Activated T-cell treated with anti-CD3 and anti-CD28 coated beads, Interleukin-2, amount 50 U/mL, for 4 hours (primary cell): ENCODE measurements at places on chromosomes 2 and 18. TPM values are rescaled to one million over a fixed set of nuclear protein-coding genes. Genes with fewer than 3 reads are reported as not detected.

- DNase-seq, result no peak
These were observed 13.2 kb upstream of the SLC25A52 start for GRCh38 chr18:31773774-31774476.

GRCh38 chr2:53964987-53965687 lies 5.7 kb downstream of the PSME4 start:
- no peak for DNase-seq

GRCh38 chr2:172082105-172082943 lies 3.0 kb upstream of the DLX1 start:
- DNase-seq, result no peak

MOCOS gene
- 0.03 TPM for total RNA-seq

ESPNL gene
- total RNA-seq, result 0.14 TPM

GRCh38 chr2:148865512-148865911 lies 9.5 kb upstream of the KIF5C start:
- no peak for DNase-seq

DNA sequence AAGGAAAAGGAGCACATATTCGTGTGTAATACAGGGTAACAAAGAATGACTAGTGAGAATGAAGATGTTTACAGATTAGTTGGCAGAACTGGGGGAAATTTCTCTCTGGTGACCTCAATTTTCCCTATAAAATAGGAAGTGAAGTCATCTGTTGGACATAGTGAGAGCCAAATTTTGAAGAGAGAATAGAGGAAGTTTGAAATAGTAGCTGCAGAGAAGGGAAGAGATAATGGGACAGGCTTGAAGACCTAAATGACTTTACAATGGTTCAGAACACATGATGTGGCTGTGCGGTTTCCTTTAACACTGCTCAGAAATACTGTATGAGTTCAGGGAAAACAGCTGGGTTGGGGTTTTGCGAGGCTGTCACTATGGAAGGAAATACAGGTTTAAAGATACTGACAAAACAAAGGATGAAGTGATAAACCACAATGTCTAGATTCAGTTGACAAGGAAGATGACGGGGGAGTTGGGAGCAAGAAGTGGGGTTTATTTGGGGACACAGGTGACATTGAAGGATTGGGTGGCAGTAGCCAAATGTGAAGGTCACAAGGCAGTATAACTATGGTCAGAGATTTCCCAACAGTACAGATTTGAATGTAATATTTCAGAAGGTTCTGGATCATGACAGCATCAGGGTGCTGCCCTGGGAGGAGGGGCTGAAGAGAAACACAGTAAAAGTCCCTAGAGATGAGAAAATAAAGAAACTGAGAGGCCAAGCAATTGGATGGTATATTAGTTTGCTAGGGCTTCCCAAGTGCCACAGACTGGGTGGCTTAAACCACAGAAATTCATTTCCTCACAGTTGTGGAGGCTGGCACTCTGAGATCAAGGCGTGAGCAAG lies 82.6 kb upstream of the TANK start:
- peak; percentile 47 for DNase-seq

EGR4 gene
- total RNA-seq, result 1.1 TPM

- DNase-seq, result no peak
These were observed 1.9 kb downstream of the OTX1 start for GRCh38 chr2:63052411-63053080.

DNA sequence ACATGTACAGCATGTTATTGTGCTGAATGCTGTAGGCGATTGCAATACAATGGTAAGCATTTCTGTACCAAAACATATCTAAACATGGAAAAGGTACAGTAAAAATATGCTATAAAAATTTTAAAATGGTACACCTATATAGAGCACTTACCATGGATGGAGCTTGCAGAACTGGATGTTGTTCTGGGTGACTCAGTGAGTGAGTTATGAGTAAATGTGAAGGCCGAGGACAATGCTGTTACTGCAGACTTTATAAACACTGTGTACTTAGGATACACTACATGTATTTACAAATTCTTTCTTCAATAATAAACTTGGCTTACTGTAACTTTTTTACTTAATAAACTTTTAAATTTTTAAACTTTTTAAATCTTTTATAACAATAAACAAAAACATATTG lies 473.4 kb upstream of the UBE2E3 start:
- no peak for DNase-seq

DNA sequence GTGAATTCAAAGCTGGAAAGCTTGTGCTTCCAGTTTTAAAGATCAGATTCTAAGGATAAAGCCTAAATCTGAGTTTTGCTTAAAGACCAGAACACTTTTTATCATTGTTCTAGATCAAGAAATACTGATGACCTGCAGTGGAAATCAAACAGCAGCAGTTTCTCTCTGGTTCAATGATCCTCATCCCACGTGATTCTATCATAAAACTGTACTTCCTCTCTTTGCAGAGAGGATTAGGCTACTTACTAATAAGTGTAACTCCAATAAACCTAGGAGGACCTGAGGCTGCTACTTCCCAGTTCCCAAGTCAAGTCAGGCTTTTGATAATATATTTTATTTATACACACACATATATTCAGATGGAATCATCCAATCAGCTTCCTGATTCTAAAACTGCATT lies 81.9 kb downstream of the TCF4 start:
- no peak for DNase-seq

UCN gene
- 0.71 TPM for total RNA-seq

DNA sequence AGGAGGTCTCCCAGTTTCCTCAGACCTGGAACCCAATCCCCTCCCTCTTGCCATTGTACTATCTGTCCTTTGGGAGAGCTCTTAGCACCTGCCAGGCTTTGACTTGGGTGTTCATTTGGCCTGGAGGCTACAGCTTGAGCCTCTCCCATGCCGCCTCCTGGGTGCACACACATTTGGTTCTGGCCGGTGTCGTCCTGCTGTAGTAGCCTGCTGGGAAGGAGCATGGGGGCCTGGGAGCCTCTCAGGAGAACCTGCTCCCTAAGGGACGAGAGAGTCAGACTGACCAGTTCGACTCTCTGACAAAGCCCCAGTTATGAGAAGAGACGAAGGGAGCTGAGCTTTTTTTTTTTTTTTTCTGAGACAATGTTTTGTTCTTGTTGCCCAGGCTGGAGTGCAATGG lies 7.4 kb upstream of the SFTPB start:
- no peak for DNase-seq

PID1 gene
- total RNA-seq, result 0.19 TPM

DSC2 gene
- 0.11 TPM for total RNA-seq

DNA sequence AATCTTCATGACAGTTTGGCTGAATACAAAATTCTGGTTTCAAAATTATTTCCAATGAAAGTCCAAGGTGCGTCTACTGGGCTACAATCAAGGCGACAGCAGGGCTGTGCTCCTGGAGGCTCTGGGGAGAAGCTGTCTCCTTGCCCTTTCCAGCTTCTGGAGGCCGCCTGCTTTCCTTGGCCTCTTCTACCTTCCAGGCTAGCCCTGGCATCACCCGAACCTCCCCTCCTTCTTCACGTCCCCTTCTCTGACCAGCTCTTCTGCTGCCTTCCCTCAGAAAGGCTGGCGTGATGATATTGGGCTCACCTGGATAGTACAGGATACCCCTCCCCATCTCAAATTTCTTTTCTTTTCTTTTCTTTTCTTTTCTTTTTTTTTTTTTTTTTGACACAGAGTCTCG lies 115.5 kb downstream of the KCNF1 start:
- no peak for DNase-seq

DNA sequence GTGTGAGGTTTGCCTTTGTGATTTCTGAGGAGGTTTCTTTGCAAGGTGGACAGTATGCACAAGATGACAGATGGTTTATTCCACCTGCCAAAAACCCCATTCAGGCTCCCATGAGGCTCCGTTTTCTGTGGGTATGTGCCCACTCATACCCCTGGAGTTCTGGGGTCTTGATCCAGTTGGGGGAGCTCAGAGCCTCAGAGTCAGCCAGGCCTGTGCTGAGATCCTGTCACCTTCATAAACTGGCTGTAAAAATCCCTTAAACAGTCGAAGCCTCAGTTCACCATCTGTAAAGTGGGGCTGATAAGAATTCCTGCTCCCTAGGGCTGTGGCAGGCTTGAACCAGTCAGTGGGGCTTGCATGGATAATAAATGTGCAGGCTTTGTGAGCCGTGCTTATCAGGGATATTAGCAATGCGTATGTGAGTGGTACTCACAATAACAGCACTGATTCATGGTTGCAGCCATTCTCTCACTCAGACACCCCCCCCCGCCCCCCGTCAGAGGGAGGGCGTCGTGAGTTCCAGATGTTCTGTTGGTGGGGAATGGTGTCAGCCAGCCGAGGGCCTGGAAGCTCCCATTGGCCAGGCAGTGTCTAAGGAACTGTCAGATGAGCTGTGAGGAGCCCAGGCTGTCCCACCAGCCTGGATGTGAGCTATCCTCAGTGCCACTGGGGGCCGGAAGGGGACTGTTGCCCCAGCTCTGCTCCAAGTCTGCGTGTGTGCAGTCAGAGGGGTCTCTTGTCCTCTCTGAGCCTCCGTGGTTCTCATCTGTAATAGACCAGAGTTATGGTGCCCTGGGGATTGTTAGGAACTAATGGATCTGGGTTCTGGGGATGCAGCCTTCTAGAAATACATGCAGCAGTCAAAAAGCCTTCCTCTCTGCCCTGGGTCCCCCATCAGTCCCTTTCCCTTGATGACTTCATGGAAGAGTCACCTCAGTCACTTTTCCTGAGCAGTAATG lies 51.7 kb downstream of the KCNIP3 start:
- DNase-seq, result no peak

DNA sequence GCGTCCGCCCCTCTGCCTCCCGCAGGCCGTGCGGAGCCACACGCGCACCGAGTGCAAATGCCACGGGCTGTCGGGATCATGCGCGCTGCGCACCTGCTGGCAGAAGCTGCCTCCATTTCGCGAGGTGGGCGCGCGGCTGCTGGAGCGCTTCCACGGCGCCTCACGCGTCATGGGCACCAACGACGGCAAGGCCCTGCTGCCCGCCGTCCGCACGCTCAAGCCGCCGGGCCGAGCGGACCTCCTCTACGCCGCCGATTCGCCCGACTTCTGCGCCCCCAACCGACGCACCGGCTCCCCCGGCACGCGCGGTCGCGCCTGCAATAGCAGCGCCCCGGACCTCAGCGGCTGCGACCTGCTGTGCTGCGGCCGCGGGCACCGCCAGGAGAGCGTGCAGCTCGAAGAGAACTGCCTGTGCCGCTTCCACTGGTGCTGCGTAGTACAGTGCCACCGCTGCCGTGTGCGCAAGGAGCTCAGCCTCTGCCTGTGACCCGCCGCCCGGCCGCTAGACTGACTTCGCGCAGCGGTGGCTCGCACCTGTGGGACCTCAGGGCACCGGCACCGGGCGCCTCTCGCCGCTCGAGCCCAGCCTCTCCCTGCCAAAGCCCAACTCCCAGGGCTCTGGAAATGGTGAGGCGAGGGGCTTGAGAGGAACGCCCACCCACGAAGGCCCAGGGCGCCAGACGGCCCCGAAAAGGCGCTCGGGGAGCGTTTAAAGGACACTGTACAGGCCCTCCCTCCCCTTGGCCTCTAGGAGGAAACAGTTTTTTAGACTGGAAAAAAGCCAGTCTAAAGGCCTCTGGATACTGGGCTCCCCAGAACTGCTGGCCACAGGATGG lies 7.1 kb upstream of the WNT10A start:
- no peak for DNase-seq

GRCh38 chr2:200300638-200301314 lies 5.7 kb upstream of the SPATS2L start:
- no peak for DNase-seq
